IPS-NIHi11 (cell line): ENCODE measurements at places on chromosomes 11 and 22.

GRCh38 chr11:108927791-108928545 is 263.1 kb downstream of the DDX10 start:
- DNase-seq: no peak

- no peak for DNase-seq
Measured at GRCh38 chr11:132493801-132494200, 1038.5 kb downstream of the OPCML start.

GRCh38 chr11:66459138-66459778 is 7.4 kb upstream of the PELI3 start:
- no peak for DNase-seq

- DNase-seq: no peak
Measured at GRCh38 chr11:61967924-61968757, 707 bp upstream of the FTH1 start.

GRCh38 chr11:102516179-102516578 is 14.4 kb downstream of the MMP7 start:
- DNase-seq: no peak

DNA sequence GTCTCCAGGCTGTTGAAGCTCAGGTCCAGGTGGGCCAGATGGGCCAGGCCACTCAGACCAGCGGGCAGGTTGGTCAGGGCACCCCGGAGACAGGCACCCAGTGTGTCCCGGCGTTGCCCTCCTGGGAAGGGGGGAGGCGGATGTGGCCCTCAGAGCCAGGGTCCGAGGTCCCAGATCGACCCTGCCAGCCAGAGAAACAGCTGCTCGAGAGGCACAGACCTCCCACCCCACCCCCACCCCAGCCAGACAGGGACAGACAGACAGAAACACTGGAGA is 1.6 kb downstream of the PIDD1 start:
- DNase-seq: no peak

- DNase-seq: peak; percentile 53
Measured at GRCh38 chr11:76380159-76380976, 564 bp downstream of the THAP12 start.

GRCh38 chr22:31173386-31174145 is 13.6 kb downstream of the RNF185 start:
- DNase-seq: no peak

GRCh38 chr22:41288245-41288946 is 2.4 kb upstream of the RANGAP1 start:
- no peak for DNase-seq

DNA sequence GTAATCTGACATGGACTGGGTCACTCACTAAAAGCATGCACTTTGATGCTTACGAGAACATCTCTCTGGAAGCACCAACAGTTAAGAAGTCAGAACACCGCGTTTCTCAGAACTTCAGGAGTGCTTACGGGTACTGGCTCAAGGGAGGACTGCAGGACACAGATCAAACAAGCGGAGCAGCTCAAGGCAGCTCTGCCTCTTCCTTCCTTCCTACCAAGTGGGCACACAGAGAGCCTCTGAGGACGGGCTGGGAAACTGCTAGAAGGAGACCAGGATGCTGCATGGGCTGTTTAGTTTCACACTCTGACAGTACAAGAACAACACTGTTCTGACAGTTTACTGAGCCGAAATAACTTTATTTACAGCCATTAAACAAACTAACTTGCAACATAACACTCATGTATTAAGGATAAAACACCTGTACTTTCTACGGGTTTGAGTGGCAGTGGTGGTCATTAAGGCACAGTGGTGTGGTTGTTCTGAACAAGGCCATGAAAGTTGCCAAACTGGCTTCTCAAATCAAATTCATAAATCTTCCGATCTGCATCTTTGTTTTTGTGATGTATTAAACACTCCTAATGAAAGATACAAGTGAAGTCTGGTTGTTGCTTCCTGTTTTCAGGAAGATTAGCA is 37.5 kb downstream of the ARFGAP3 start:
- DNase-seq: no peak

DNA sequence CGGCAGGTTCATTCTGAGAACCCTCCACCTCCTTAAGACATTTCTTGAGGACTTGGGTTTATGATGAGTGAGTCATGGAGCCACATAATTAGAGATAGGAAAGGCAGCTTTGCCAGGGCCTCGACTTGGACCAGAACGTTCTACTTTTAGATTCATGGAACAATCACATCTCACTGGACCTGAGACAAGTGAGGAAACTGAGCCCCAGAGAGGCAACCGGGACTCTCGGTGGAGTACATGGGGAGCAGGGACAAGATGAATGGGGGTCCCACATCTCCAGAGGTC is 59.5 kb downstream of the LINC01488 start:
- no peak for DNase-seq

GRCh38 chr11:69669486-69669885 is 5.7 kb downstream of the LTO1 start:
- peak; percentile 1 for DNase-seq
